ENCODE measurements at places on chromosomes 2 and 18.

DNA sequence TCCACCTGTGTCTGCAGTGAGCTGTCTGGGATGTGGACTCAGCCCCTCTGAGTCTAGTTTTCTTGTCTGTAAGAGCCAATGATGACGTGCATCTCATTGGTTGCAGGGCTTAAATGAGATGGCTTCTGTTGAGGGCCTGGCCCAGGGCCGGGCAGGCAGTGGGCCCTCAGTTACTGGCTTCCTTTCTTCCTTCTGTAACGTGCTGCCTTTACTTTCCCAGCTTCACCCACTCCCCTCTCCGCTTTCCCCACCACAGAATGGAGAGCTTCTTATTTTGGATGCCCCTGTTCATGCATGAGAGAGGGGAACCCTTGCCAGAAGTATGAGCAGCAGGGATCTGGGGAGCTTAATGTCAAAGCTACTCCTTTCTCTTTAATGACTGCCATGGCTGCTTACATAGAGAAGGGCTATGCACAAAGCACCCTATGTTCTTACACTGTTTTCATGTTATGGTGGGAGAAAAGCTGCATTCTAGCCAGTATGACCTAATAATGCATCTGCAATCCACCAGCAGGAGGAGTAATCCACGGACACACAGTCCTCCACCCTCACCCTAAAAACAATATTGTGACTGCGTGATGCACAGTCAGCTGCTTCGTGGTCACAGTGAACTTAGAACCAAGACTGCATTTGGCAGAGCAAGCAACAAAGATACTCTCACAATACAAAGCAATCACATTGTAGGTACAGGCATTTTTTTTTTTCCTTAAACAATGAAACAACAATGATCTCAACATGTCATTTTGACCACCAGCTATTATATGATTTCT, 37.2 kb downstream of the CREG2 start:
- DNase-seq, result peak; percentile 32

- DNase-seq, result no peak
Observed at GRCh38 chr2:96685577-96686459, 43.3 kb downstream of the FER1L5 start.

DNA sequence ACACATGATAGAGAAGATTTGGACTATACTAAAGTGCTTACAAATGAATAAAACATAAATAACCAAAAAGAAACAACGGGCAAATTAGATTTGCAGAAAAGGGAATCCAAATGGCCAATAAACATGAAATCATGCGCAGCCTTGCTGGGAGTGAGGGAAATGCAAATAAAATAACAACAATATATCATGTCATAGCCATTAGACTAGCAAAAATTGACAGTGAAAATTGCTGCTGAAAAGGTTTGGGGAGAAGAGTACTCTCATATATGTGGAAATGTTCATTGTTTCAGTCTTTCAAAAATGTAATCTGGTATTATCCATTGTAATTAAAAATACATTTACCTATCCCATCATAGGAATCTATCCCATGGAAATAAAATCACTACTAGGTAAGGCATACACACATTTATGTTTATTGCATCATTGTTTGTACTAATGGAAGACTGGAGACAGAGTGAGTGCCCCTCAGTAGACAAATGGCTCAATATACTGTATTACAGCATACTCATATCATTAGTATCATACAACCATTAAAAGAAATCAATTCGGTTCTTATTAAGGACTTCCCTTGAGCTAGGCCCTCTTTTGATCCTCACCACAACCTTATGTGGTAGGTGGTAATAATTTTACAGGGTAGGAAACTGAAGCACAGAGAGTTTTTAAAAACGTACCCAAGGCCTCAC, 94.1 kb upstream of the MSTN start:
- DNase-seq, result no peak

DNA sequence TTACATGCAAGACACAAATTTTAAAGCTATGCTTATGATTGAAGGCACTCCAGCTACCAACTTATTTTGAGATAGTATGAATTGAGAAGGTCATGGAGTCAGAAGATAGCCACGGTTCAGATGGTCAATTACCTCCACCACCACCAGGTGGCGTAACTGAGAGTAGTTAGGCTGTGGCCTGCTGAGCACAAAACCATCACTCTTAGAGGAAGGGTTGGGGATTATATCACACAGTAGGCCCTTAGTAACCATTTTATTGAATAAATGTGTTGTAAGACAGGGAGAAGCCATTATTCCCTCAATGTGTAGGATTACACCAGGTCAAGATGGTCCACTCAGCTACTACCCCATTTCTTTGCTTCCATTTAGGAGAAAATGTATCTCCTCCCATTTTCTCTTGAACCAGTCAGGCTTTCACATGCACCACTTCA, 18.8 kb downstream of the KLHL41 start:
- DNase-seq, result peak; percentile 73

- DNase-seq, result no peak
Observed at GRCh38 chr2:236473691-236474090, 95.9 kb upstream of the ACKR3 start.

GRCh38 chr18:29181151-29181901, 1004.4 kb upstream of the CDH2 start:
- no peak for DNase-seq

DNA sequence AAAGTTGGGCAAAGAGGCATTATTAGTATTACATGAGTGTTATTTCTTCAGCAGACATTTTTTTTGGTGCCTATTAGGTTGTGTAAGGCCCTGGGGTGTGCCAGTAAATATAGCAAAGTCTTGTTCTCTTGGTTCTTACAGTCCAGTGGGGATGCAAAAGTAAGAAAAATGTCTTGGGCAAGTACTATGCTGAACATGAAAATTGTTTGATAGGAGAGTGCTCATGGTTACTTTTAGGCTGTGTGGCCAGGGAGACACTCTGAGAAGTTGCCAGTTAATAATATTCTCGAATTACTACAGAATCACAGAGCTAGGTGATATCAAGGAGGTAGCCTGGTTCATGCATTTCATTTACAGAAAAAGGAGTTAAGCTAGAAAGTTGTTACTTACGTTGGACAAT, 1.9 kb downstream of the AGFG1 start:
- no peak for DNase-seq

DNA sequence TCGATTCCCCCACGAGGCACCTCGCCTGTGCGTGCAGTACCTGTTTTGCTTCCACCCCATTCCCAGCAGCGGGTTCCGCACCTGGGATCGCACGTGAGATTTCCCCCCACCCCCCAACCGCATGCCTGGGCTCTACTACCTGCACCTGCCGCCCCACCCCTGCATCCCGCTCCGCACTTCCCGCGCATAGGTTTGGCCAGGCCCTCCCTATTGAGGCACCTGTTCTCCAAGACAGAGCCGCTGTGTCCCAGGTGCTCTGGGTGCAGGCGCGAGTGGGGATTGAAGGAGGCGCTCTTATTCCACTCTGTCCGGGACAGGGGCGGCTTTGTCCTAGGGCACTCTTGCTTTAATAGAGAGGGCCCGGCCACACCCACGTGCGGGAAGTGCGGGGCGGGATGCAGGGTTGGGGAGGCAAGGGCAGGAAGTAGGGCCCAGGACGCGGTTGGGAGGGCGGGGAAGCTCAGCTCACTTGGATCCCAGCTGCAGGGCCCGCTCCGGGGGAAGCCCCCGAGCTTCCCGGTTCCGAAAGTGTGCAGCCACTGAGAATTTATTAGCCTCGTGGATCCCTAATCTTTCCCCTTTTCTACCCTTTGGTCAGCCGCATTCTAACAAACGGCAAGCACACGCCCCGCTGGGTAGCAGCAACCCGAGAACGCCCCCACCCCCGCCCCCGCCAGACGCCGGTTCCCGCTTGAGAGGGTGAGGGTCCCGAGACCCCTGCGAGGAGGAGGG, 670 bp upstream of the MOCOS start:
- no peak for DNase-seq

DNA sequence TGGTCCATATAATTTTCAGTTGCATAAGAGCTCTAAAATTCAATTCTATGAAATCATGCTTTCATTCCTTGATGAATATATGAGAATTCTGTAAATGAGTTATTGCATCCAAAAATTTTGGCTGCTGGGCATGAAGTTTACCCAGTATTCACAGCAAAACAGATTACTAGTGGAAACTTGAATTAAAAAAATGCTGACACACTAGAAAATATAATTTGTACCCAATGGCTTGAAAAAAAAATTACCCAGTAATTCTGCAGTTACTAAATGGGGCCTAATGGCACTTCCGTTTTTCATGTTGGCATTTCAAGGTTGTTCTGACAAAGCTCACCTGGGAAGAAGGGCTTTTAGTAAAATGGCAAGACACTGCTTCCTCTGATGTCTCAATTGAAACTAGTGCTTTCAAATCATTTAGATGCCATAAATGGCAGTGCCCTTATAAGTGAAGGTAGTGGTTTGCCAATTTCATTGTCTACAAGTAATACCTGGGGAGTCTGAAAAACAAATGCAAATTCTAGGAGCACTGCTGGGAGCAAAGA, 343.6 kb downstream of the TDRD15 start:
- DNase-seq, result no peak

- no peak for DNase-seq
Observed at GRCh38 chr2:120118471-120118870, 104.7 kb downstream of the TMEM185B start.

- DNase-seq, result no peak
Observed at GRCh38 chr18:75475228-75475627, 47.7 kb upstream of the SMIM21 start.

- DNase-seq, result no peak
Observed at GRCh38 chr2:241003369-241003768, 5.0 kb downstream of the SNED1 start.

DNA sequence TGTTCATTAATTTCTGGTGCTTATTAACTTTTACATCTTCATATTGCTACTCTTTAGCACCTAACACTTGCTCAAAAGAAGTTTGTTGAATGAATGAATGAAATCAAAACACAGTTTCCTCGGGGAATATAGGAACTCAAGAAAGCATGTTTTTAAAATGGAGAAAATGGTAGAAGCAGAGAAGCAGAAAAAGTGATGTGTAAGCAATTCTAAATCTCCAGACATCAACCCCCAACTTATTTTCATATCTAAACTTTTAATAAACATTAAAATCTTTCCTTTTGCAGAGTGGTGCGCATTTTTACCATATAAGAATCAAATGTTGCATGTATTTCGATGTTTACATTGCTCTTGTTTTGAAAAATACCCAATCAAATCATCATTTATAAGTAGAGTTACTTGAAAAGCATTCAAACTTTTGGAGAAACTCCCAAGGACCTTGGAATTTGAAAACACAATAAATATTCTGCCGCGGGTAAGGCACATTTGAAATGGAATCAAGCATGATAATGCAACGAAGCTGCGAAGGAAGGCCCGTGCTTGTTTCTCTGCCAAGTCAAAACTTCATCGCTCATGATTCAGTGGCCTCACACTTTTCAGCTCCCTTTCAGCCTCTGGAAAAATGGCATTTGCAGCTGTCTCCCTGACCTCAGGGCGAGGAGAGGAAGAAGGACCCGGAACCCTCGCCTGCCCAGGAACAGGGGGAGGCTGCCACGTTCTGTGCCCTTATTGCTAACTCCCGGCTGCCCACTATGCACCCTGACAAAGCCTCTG, 26.7 kb upstream of the SMIM21 start:
- no peak for DNase-seq

All from DND-41 (cell line).